ENCODE measurements at places on chromosomes 5 and 9.

DNA sequence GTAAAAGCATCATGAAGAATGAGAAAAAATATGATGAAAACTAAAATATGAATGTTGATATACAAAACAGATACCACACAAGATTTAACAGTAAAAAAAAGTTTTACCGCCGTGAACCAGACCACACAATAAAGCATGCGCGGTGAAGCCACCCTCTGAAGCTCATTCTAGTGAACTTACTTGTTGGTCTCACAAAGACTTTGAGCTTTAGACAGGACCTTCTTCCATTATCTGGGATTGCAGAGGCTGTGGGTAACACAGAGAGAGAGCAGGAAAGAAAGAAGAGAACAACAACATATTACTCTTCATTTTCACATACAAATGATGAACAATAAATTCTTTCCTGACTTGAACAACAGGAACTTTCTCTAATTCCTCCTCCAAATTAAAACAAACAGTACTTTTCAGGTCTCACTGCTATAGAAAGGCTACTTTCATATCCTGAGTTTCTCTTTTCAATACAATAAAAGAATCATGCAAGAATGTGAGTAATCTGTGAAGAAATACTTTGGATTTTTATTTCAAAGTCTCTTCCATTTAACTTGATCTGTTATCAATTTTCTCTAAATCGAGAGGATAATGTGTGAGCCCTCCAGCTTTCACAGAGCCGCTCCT lies 283.1 kb downstream of the EFNA5 start:
- no peak for DNase-seq

- no peak for DNase-seq
Measured at GRCh38 chr9:123757547-123757946, 172.4 kb downstream of the DENND1A start.

GRCh38 chr9:137385061-137385655 lies 37.8 kb downstream of the EXD3 start:
- DNase-seq, result no peak

GRCh38 chr9:3875361-3876132 lies 349.7 kb upstream of the RFX3 start:
- no peak for DNase-seq

DNA sequence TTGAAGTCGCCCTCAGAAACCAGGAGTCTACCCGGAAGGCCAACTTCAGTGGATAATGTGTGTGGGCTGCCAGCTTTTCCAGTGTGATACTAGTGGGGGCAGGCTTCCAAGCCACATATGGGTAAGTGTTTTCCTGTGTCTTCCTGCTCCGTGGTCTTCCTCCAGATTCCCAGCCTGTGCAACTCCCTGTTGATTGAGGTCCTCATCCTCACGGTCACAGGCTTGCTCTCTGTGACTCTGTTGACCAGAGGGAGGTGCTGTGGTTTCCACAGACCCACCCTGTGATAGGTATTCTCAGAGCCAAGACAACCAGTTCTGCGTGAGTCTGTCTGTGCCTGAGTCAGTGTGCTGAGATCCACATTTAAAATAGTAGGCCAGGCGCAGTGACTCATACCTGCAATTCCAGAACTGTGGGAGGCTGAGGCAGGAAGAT lies 388.0 kb upstream of the IRX2 start:
- no peak for DNase-seq

DNA sequence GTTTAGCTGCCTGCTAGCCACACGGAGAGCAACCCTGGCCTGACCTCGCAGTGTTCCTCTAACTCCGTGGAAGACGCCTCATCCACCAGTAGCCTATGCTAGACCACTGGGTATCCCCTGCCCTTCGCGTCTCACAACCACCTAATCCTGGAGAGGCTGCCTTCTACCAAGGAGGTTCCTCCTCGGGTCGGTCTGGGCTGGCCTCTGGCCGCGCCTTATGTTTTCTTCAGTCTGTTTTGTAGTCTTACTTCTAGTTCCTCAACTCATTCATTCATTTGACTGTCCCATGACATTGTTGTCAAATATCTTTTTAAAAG lies 1.6 kb upstream of the TPM2 start:
- no peak for DNase-seq

GRCh38 chr9:34554211-34555001 lies 31.6 kb upstream of the ENHO start:
- no peak for DNase-seq

DNA sequence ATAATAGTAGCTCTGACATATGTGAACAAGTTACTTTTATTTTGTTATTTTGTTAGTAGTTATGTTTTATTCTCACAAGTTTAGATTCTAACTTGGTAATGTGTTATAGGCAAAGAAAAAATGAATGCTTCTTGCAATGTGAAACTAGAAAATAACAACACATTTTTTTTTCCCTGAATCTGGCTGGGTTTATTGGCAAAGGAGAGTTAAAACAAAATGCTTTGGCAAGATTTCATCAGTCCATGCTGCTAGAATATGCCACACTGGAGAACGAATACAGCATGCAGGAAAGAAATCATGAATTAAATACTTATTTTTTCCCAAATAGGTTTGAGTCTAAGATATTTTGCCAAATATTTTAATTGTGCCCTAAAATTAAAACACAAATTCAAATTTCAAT lies 1048.1 kb upstream of the ACO1 start:
- DNase-seq, result no peak

- no peak for DNase-seq
Measured at GRCh38 chr5:3592298-3592697, 3.3 kb upstream of the IRX1 start.
